ENCODE measurements at places on chromosomes 2 and 18.
A peak's percentile ranks its signal among the peaks of the same experiment; 100 is the strongest.

- DNase-seq: no peak
Measured at GRCh38 chr2:219634951-219635751, 7.7 kb downstream of the SLC4A3 start.

- no peak for DNase-seq
Measured at GRCh38 chr2:103294420-103294819, 532.6 kb downstream of the TMEM182 start.

GRCh38 chr2:219525533-219526232 is 11.4 kb downstream of the ASIC4 start:
- no peak for DNase-seq

DNA sequence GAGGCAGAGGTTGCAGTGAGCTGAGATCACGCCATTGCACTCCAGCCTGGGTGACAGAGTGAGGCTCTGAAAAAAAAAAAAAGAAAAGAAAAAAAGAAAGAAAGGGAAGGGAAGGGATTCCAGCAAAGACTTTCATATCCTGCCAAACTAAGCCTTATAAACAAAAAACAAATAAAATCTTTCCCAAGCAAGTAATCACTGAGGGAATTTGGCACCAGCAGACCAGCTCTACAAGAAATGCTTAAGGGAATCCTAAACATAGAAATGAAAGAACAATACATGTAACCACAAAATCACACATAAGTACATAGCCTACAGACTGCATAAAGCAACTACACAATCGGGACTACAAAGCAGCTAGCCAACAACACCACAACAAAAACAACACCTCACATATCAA is 79.1 kb downstream of the TRABD2A start:
- no peak for DNase-seq

DNA sequence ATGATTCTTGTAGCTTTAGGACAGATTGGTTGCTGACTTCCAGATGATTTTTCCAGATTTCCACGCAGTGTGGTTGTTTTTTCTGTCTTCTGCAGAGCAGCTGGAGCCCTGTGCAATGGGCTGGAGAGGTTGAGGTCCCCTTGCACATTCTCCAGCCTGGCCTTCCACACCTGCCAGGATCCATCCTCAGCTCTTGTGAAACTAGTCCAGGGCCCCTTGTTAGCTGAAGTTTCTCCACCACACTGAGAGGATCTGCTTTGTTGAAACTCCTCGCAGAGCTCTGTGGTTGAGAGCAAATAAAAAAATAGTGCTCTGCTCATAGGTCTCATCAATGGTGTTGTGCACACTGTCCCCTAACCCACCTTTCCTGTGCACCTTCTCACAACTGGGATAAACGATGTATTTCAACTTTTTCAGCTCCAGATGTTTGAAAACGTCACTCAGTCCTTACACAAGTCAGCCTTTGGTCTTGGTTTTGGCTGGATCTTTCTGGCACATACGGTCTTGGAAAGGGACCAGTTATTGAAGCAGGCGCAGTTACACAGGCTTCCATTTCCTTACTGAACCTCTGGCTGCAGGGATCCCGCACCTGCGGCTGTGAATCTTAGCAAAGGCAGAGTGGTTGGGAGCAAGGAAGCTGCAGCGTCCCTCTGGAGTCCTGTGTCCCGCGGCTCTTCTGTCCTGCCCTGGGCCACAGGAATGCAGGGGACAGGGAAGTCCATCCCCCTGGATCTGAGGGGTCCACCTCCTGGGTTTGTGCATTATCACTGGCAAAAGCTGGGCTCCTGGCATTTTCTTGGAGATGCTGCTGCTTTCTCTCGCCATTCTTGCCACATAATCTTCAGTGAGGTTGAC is 272.0 kb upstream of the DSEL start:
- DNase-seq: no peak

- no peak for DNase-seq
Measured at GRCh38 chr2:140862181-140862580, 1268.6 kb downstream of the LRP1B start.

DNA sequence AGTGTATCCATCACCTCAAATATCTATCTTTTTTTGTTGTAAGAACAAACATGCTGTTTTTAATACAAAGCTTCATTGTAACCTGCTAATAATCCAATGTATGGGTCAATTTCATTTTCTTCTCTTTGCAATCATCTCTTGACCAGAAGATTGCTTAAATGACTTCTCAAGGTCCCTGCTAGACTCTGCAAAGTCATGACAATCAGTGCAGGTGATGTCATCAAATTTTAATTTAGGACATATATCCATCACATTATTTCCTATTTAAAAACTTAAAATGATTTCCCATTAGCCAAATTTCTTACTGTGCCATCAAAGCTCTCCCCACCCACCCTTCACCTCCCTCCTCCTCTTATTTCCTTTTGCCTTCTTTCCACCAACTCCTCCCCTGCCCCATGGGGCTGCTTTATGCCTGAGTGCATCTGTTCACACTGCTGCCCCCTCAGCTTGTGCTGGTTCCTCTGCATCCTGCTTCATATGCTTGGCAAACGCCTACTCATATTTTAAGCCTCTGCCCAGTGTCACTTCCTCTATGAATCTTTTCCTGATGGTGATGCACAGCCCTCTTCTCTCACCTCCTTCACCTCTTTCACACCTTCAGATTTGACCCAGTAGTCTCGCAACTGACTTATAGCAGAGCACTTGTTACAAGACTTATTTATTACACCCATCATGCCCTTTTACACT is 20.3 kb downstream of the PLEK start:
- DNase-seq: peak; percentile 23

- DNase-seq: no peak
Measured at GRCh38 chr2:75025633-75026380, 67.4 kb downstream of the POLE4 start.

DNA sequence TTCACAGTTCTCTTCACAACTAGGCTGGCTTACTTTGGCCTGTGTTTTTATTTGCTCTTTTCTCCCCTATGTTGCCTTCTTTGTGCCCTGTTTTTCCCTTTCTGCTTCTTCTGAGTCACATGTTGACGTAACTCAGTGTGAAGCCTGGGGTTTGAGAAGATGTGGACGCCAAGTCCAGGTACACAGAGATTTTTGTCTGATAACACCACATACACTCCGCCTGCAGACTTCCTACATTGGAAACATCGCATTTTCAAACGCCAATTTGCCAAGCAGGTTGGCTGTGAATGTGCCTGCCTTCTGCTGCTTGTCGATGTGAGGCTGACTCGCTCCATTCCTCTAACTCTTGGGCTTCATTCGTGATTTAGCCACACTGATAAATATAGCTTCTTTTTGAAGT is 62.6 kb upstream of the FN1 start:
- no peak for DNase-seq

- DNase-seq: no peak
Measured at GRCh38 chr2:107393516-107393915, 433.2 kb upstream of the RGPD4 start.

GRCh38 chr2:61857224-61857623 is 3.4 kb upstream of the FAM161A start:
- no peak for DNase-seq

- no peak for DNase-seq
Measured at GRCh38 chr2:30786923-30787685, 20.1 kb downstream of the CAPN13 start.

DNA sequence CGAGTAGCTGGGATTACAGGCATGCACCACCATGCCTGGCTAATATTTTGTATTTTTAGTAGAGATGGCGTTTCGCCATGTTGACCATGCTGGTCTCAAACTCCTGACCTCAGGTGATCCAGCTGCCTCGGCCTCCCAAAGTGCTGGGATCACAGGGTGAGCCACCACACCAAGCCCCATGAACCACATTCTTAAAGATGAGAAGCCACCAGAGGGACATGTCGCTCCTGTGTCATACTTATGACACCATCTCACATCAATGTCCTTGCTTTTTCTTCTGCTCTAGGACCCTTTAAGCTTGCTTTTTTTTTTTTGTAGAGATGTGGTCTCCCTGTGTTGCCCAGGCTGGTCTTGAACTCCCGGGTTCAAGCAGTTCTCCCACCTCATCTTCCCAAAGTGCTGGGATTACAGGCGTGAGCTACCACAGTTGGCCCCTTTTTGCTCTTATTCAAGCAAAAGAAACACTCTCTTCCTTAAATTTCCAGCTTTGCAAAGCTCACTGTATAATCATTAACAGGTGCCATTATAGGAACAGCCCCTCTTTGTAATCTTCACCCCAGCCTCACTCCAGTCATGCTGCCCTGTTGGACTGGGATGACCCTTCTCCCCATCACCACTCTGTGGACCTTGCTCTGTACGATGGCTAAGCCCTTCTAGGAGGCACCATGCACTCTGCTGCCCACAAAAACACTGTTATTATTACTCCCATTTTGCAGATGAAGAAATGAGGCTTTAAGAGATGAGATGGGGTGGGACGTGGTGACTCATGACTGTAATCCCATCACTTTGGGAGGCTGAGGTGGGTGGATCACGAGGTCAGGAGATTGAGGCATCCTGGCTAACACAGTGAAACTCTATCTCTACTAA is 10.8 kb upstream of the KCNG3 start:
- DNase-seq: no peak

DNA sequence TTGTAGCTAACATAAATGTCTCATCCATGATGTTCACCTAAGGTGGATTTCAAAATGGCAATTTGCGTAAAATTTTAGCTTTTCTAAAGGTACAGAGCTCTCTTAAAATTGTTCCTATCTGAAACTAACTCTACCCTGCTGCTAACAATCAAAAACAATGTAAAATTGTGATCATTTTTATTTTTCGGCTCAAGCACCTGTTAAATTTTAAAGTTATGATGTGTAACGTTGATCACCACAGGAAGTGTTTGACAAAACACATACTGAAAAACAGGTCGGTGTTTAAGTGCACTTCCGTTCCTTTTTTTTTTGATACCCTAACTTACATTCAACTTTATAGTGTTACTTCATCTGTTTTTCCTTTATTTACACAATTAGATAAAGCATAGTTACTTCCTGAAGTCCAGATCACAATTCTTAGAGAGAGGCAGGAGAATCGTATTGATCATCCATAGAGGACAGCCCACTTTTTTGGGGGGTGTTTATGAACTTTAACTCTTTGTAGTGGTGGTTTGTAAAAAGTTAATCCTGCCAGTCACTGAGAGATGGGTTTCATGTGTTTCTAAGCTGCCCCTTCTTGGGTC is 6.0 kb upstream of the NCK2 start:
- no peak for DNase-seq

GRCh38 chr2:1830936-1831619 is 86.8 kb upstream of the PXDN start:
- no peak for DNase-seq

- DNase-seq: no peak
Measured at GRCh38 chr2:96959406-96960110, 26.8 kb downstream of the FAM178B start.

- no peak for DNase-seq
Measured at GRCh38 chr18:75438891-75439290, 11.4 kb upstream of the SMIM21 start.

- DNase-seq: no peak
Measured at GRCh38 chr2:241095594-241096290, 6.3 kb downstream of the MTERF4 start.

DNA sequence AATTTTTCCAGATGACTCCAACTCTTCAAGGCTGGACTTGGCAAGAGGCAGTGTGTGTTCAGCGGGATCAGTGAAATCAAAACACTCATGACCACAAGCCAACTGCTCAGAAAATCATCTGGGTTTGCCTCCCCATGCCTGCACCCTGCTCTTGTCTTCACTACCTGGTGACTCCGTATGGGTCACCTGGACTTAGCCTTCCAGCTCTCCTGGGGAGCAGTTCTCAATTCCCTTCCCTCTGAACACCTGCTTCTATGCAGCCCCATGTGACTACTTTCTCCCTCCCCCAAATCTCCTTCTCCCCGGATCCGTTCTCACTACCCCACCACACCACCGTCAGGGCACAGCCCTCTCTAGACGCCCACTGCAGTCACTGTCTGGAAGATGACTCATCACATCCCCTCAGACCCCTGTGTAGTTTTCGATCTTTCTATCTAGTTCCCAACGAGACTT is 130.2 kb upstream of the ID2 start:
- DNase-seq: peak; percentile 39

- no peak for DNase-seq
Measured at GRCh38 chr2:133495226-133495625, 73.0 kb downstream of the NCKAP5 start.

- no peak for DNase-seq
Measured at GRCh38 chr18:68722821-68723220, 7.9 kb upstream of the TMX3 start.

GRCh38 chr2:27307287-27307544 is 1.0 kb downstream of the UCN start:
- DNase-seq: no peak

DNA sequence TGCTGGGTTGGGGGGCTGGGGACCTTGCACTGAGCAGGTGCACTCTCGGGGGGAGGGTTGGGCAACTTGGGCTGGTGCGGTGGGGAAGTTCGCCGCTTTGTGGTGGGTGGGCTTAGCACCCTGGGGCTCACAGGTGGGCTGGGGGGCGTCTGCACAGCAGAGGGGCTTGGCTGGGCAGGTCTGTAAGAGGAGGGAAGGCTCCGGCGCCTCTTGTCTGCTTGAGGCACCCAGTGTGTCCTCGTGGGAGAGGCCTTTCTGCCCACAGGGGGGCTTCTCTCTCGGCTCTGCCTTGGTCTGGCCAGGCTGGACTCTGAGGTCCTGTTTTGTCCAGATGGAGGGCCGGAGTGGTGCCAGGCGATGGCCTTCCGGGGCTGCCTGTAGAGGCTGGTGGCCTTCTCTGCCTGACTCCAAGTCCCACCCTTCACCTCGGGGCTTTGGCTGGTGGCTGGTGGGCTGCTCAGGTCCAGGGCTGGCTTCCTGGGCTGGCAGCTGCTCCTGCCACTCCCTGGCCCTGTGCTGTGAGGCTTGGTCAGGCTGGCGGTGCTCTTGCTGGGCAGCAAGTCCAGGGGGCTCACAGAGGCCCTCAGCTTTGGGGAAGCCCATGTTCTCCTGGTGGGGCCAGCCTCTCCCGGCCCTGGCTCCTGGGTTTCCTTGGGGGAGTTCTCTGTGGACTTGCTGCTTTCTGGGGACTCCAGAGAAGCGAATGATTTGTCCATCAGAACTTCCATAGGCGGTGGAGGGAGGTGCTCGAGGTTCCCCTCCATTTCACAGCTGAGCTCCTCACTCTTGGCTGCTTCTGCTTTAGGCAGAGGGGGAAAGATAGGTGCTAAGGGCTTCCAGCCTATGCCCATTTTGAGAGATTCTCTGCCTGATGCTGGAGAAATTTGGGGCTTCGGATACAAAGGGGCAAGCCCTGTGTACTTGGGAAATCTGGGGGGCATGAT is 3.0 kb downstream of the PCARE start:
- DNase-seq: no peak

DNA sequence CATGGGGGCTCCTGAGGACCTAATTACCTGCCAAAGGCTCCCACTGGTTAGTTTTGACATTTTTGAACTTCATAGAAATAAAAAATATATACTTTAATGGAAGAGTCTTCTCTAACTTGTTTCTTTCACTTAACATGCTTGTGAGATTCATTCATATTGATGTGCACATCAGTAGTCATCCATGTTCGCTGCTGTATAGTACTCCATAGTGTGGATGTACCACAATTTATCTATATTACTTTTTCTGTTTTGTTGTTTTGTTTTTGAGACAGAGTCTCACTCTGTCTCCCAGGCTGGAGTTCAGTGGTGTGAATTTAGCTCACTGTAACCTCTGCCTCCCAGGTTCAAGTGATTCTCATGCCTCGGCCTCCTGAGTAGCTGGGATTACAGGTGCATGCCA is 22.8 kb upstream of the EMILIN2 start:
- no peak for DNase-seq

Measured in stimulated activated CD8-positive, alpha-beta memory T cell treated with anti-CD3 and anti-CD28 coated beads, Interleukin-15, amount 100 ng/mL, for 48 hours (primary cell).